ENCODE measurements at places on chromosomes 16 and 17. TPM values are rescaled to one million over a fixed set of nuclear protein-coding genes. Genes with fewer than 3 reads are reported as not detected.

The ST6GALNAC2 gene
- total RNA-seq: 1.3 TPM

The MVP gene
- total RNA-seq: 30.7 TPM

The RNF43 gene
- total RNA-seq: 4.5 TPM

The PRR11 gene
- 17.7 TPM for total RNA-seq

The ABCA10 gene
- total RNA-seq: 0.33 TPM

The SMIM36 gene
- not detected for total RNA-seq

The SKAP1 gene
- 2.5 TPM for total RNA-seq

- H3K27ac ChIP-seq: no peak overlapping the region
- no peak for DNase-seq
- no peaks in the 10 kb centered on the region for H3K27me3 ChIP-seq
- no peaks in the 10 kb centered on the region for H3K4me1 ChIP-seq
Measured at GRCh38 chr17:49108318-49108717, 24.3 kb upstream of the B4GALNT2 start.

DNA sequence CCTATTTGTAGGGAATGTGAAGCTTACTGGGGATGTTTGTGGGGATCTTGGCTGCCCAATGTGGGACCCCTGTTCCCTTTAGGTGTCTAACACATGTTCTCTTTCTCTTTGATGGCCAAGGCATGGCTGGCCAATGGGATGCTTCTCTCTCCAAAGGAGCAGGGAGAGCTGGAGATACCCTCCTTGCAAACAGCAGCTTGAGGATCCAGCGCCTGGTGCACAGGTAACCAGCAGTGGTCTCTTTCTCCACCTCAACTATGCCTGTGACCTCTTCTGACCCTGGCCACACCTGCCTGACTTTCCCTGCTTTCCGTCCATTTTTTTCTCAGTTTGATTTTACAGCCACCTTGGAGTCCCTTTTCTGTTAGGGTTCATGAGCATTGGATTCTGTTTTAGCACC is 16.8 kb upstream of the NKD1 start:
- no peak overlapping the region for H3K4me3 ChIP-seq
- no peak overlapping the region for H3K27ac ChIP-seq
- no peak for DNase-seq
- H3K36me3 ChIP-seq: no peaks in the 10 kb centered on the region

- no peak overlapping the region for H3K4me3 ChIP-seq
- H3K36me3 ChIP-seq: no peaks in the 10 kb centered on the region
- no peaks in the 10 kb centered on the region for H3K27me3 ChIP-seq
- no peaks in the 10 kb centered on the region for H3K4me1 ChIP-seq
- no peak overlapping the region for H3K27ac ChIP-seq
- DNase-seq: no peak
Measured at GRCh38 chr17:5898406-5898805, 171.8 kb upstream of the WSCD1 start.

- no peak overlapping the region for H3K27ac ChIP-seq
- H3K4me1 ChIP-seq: peaks cover 4% of the 10 kb centered on the region
Measured at GRCh38 chr16:68517606-68518166, 21.4 kb upstream of the ZFP90 start.

DNA sequence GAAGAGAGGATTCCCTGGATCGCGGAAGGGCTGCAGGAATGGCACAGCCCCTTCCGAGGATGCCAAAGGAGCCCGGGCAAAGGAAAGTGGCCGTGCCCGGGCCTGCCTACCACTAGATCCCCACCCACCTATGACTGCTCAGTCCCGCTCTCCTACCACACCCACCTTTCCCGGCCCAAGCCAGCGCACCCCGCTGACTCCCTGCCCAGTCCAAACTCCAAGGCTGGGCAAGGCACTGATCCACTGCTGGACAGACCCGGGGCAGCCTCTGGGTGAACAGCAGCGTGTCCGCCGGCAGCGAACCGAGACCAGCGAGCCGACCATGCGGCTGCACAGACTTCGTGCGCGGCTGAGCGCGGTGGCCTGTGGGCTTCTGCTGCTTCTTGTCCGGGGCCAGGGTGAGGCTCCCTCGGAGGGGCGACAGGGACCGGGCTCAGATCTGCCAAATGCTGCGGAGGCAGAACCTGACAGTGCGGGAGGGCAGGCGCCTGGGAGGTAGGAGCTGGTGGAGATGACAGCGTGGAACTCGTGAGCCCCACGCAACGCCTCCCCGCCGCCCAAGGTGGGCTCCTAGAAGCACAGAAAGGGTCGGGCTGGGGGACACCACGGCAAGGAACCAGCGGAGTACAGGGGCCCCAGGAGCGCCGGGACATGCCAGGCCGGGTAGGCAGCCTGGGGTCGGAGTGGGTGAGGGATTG is at the start of gene CES2:
Gene CES2 (plus strand): TSS at position 203 of the 698 bp plus-strand sequence. CDS start 120 bp downstream, at position 323.
- peaks cover 10% of the 10 kb centered on the region for H3K4me1 ChIP-seq
- peak within 1 kb of the TSS; percentile 77 for H3K4me3 ChIP-seq

- no peak overlapping the region for H3K4me3 ChIP-seq
- no peaks in the 10 kb centered on the region for H3K4me1 ChIP-seq
- no peaks in the 10 kb centered on the region for H3K27me3 ChIP-seq
- no peak for DNase-seq
Measured at GRCh38 chr16:69839240-69839688, 77.1 kb downstream of the WWP2 start.

DNA sequence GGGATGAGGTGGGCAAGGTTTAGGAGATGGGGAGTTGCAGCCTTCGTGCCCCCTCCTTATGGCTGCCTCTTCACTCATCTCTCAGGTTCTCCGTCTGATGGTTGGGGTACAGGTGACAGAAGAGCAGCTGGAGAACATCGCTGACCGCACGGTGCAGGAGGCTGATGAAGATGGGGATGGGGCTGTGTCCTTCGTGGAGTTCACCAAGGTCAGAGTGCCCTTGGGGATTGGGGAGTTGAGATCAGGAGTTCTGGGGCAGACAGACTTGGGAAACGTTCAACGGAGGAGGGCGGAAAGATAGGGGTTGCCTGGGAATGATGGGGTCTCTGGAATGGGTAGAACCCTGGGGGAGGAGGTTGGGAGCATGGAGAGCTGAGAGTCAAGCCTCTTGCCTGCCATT is 2.3 kb downstream of the CHP2 start:
- no peaks in the 10 kb centered on the region for H3K4me1 ChIP-seq
- H3K27ac ChIP-seq: no peak overlapping the region
- DNase-seq: no peak

- H3K27me3 ChIP-seq: peaks cover 3% of the 10 kb centered on the region
- no peak overlapping the region for H3K27ac ChIP-seq
- no peak for DNase-seq
- no peaks in the 10 kb centered on the region for H3K36me3 ChIP-seq
- no peak overlapping the region for H3K4me3 ChIP-seq
Measured at GRCh38 chr17:62935098-62935497, 30.9 kb upstream of the TANC2 start.

DNA sequence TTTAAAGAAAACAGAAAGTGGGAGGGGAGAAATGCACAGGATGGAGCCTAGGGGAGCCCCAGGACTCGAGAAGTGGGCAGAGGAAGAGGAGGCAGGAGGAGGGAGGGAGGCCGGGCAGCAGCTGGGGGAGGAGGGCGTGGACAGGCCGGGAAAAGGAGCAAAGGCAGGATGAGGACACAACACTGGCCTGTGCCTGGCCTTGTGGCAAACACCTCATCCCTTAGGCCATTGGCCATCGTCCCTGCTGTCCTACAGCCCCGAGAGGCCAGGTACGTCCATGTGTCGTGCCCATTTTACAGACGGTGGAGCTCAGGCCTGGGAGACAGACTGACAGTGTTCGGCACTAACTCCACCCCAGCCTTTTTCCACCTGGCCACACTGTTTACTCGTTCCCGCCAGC is 15.9 kb downstream of the JPH3 start:
- H3K36me3 ChIP-seq: no peaks in the 10 kb centered on the region
- H3K27ac ChIP-seq: no peak overlapping the region

GRCh38 chr17:81885454-81885853 is 5.9 kb downstream of the ALYREF start:
- H3K27me3 ChIP-seq: no peaks in the 10 kb centered on the region
- peaks cover 11% of the 10 kb centered on the region for H3K36me3 ChIP-seq
- peaks cover 10% of the 10 kb centered on the region for H3K4me1 ChIP-seq
- DNase-seq: no peak
- H3K27ac ChIP-seq: no peak overlapping the region
- no peak overlapping the region for H3K4me3 ChIP-seq

DNA sequence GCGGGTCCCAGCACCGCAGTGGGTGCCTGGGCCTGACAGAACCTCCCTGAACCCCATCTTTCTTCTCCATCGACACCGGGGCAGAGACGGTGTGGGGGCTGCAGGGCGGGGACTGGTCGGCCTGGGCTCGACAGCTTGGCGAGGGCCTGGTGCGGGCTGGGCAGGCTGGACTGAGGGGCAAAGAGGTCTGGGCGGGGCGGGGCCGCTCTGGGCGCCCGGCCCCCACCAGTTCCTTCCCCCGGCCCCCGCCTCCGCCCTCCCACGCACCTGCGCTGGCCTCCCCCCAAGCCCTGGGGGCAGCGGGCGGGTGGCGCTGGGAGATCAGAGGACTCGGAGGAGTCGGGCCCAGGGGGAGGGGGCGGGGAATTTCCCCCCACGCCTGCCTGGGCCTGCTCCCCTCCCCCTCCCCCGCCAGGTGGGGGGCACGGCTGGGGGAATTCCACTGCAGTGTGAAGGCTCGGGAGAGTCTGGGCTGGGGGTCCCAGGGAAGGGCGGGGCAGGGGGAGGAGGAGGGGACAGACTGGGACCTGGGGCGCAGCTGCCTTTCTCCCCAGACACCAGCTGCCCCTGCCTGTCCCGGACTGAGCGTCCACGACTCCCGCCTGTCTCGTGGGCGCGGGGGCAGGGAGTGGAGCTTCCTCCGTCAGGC is 877 bp upstream of the KREMEN2 start:
- no peak for DNase-seq
- no peak overlapping the region for H3K27ac ChIP-seq
- no peaks in the 10 kb centered on the region for H3K36me3 ChIP-seq
- H3K4me3 ChIP-seq: no peak overlapping the region
- H3K27me3 ChIP-seq: peaks cover 14% of the 10 kb centered on the region

GRCh38 chr17:29210879-29211278 is 30.7 kb upstream of the MYO18A start:
- H3K27me3 ChIP-seq: no peaks in the 10 kb centered on the region
- DNase-seq: no peak
- no peak overlapping the region for H3K27ac ChIP-seq
- H3K36me3 ChIP-seq: no peaks in the 10 kb centered on the region

DNA sequence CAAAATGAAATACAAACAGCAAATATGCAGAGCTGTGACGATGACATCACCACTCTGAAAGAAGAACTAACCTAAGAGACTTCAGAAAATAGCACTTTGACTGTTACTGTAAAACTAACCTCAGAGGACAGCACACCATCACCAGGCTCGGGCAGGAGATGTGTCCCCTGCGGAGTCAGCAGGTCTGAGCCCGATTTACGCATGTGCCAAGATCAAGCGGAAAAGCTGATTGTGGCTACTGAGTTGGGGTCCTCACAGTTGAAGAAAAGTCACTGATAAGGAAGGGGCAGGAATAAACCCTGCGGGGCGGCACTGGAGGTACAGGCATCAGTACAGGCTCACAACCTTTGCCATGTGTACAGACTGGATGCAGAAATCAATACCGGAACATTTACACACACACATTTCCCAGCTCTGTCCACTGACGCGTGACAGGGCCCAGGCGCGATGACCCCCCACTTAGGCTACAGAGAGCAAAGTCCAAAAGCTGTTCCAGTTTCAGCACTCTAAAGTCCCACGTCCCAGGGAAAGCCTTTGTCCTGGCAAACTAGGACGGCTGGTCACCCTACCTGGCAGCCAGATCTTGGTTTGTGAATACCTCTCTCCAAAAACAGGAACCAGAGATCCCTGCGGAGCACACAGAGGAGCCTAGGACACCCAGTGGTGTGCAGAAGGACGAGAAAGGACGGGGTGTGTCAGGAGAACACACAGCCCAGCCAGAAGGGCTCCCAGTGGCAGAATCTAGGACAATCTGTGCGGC is 21.5 kb downstream of the TRAP1 start:
- H3K4me3 ChIP-seq: peak overlapping the region; percentile 22
- no peaks in the 10 kb centered on the region for H3K27me3 ChIP-seq
- peak overlapping the region; percentile 88 for H3K27ac ChIP-seq
- peaks cover 10% of the 10 kb centered on the region for H3K4me1 ChIP-seq
- H3K36me3 ChIP-seq: no peaks in the 10 kb centered on the region
- peak; percentile 64 for DNase-seq

DNA sequence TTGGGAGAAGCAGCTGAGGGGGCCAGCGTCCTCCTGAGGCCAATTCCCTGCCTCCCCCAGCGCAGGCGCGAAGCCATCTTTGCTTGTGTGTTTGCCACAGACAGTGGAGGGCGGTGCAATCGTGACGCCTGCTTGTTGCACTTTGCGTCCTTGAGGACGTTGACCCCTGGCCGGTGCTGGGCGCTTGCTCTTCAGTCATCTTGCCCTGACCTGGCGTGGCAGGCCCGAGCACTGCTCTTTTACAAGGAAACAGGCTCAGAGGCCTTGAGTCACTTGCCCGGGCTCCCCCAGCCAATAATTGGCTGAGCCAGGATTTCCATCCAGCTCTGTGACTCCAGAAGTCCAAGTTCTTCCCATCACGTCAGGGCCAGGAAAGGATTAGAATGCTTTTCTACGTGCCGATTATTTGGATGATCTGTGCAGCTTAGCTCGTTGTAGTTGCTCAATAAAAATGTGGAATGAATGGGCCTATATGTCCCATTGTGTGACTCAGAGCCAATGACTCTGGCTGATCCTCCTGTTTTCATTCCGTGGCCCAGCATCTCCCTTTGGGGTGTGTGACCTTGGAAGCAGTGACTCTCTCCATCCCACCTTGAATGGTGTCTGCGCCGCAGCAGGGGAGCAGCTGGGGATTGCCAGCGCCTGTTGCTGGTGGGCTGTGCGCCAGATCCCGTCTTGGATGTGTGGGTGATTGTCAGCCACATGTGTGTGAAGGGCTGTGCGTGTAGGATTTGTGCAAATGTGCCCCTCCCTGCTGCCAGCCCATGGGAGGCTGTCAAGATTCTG is 214.1 kb downstream of the SEC14L1 start:
- no peak overlapping the region for H3K4me3 ChIP-seq
- peak overlapping the region; percentile 83 for H3K27ac ChIP-seq
- H3K36me3 ChIP-seq: no peaks in the 10 kb centered on the region
- no peaks in the 10 kb centered on the region for H3K27me3 ChIP-seq

DNA sequence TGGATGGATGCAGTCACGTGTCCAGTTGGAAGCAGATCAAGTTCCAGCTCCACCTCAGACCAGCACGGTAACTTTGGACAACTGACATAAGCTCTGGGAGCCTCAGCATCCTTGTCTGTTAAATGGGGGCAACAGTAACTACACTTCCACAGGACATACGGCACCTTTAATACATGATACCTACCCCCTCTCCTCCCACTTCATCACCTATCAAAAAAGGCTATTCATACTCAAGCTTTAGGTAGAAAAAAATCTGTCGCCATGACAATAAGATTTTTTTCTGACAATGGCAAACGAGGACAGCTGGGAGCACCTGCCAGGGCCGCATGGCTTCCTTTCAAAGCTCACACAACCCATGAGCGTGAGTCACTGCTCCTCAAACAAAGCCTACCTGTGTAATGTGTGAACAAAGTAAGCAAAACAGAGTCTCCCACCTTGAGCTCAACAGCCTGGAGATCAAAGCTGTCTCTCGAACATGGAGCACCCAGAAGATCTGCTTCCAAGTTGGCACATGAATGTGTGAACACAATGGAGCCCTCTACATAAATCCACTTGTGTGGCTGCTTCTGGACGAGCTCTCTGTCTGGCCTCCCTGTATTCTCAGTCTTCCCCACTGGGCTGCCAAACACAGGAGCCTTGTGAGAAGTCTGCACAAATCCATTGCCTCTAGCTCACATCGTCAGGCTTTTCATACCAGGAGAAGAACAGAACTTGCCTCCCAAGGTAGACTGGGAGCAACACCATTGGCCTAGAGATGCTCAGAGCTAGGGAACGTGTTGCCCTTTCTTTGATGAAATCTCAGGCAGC is 459.7 kb downstream of the SOX9 start:
- H3K4me1 ChIP-seq: no peaks in the 10 kb centered on the region
- no peaks in the 10 kb centered on the region for H3K36me3 ChIP-seq
- no peak for DNase-seq
- no peak overlapping the region for H3K27ac ChIP-seq

GRCh38 chr16:20938426-20938825 is 37.9 kb downstream of the LYRM1 start:
- H3K4me3 ChIP-seq: no peak overlapping the region
- H3K4me1 ChIP-seq: no peaks in the 10 kb centered on the region
- no peaks in the 10 kb centered on the region for H3K27me3 ChIP-seq
